ENCODE measurements at places on chromosomes 3 and 15. TPM values are rescaled to one million over a fixed set of nuclear protein-coding genes. Genes with fewer than 3 reads are reported as not detected.

DNA sequence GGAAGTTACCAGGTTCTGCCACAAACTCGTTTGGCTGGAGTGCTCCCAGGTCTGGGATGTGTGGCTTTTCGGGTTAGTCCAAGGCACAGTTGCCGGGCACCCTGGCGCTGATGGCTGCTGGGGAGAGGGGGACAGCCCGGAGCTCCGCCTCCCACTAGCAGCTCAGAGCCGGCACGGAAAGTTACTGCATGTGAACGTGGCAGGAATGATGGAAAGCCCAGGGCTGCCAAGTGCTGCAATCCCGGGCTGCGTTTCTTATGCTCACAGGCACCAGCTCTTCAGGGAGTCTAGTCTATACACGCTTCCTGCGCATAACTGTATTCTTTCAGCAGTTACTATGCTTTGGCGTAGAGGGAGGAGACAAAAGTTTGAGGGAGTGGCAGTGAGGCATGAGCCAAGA is 141.8 kb upstream of the ICE2 start:
- H3K4me1 ChIP-seq = no peaks in the 10 kb centered on the region
- DNase-seq = no peak
- H3K36me3 ChIP-seq = no peaks in the 10 kb centered on the region

DNA sequence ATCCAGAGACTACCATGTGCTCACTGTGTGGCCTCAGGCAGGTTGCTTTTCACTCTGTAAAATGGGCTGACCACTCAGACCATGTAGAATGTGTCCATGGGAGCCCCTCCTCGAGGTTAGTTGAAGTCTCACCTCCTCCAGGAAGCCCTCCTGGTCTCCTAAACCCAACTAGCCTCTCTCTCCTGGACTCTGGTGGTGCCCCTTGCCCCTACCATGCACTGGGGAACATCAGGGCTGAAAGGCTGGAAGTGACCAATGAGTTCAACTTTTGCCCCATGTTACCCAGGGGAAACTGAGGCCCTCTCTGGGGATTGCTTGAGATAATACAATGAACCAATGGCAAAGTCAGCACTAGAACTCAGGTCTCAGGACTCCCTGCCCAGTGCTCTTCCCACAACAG is 69.2 kb upstream of the SLC6A6 start:
- DNase-seq = no peak
- H3K4me3 ChIP-seq = no peak overlapping the region
- no peaks in the 10 kb centered on the region for H3K36me3 ChIP-seq
- no peaks in the 10 kb centered on the region for H3K4me1 ChIP-seq
- no peaks in the 10 kb centered on the region for H3K27me3 ChIP-seq
- no peak overlapping the region for H3K27ac ChIP-seq

The GPR87 gene
- total RNA-seq = not detected

DNA sequence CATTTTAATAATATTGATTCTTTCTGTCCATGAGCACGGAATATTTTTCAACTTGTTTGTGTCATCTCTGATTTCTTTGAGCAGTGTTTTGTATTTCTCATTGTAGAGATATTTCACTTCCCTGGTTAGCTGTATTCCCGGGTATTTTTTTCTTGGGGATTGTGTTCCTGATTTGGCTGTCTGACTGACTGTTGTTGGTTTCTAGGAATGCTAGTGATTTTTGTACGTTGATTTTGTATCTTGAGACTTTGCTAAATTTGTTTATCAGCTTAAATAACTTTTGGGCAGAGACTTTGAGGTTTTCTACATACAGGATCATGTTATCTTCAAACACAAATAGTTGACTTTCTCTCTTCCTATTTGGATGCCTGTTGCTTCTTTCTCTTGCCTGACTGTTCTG is 418.8 kb upstream of the ALCAM start:
- no peaks in the 10 kb centered on the region for H3K4me1 ChIP-seq
- H3K36me3 ChIP-seq = no peaks in the 10 kb centered on the region
- no peak overlapping the region for H3K27ac ChIP-seq
- H3K4me3 ChIP-seq = no peak overlapping the region
- no peaks in the 10 kb centered on the region for H3K27me3 ChIP-seq

DNA sequence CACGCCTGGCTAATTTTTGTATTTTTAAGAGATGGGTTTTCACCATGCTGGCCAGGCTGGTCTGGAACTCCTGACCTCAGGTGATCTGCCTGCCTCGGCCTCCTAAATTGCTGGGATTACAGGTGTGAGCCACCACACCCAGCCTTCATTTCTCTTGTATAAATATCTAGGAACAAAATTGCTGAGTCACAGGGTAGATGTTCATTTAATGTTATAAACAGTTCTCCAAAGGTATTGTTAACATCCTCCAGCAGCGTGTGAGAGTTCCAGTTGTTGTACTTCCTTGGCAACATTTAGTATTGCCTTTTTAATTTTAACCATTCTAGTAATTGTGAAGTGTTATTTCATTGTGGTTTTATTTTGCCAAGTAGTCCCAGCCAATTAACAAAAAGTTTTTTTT is 23.6 kb upstream of the MTMR14 start:
- H3K4me3 ChIP-seq = no peak overlapping the region
- no peaks in the 10 kb centered on the region for H3K27me3 ChIP-seq
- H3K36me3 ChIP-seq = no peaks in the 10 kb centered on the region
- no peaks in the 10 kb centered on the region for H3K4me1 ChIP-seq

The LRTM1 gene
- not detected for total RNA-seq

The CCR9 gene
- not detected for total RNA-seq

The TTLL3 gene
- 66.0 TPM for total RNA-seq

The APEH gene
- 99.1 TPM for total RNA-seq

The CRELD1 gene
- total RNA-seq = 25.3 TPM

The CNTN6 gene
- not detected for total RNA-seq

DNA sequence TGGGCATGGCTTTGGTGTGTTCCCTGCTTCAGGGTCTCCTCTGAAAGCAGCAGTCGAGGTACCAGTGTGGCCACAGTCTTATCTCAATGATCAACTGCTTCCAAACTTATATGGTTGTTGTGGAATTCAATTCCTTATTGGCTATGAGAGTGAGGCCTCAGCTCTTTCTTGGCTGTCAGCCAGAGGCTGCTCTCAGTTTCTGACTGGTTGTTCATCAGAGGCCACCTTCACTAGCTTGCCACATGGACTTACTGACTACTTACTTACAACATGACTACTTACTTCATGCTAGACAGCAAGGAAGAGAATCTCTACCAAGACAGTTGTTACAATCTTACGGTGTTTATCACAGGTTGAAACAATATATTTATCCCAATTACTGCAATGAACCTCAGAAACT is 789.2 kb downstream of the DIPK2A start:
- H3K27me3 ChIP-seq = no peaks in the 10 kb centered on the region
- no peaks in the 10 kb centered on the region for H3K4me1 ChIP-seq
- H3K27ac ChIP-seq = no peak overlapping the region
- H3K36me3 ChIP-seq = no peaks in the 10 kb centered on the region
- no peak for DNase-seq

DNA sequence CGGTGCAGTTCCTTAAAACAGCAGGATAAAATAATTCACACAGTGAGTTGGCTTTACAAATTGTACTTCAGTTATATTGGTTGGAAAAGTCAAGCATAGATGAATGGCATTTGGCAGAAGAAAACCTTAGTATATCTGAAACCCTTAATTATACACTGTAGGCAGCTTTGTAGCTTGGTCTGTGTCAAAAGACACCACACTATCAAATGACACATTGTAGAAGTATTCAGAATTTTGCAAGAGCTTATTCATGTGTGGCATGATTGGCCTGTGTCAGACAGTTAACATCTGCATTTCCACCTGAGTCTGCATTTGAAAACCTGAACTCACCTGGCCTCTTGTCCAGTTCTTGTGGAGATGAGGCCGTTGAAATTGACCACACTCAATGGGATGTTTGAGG is 13.8 kb downstream of the TMEM266 start:
- DNase-seq = no peak
- no peaks in the 10 kb centered on the region for H3K27me3 ChIP-seq
- no peak overlapping the region for H3K27ac ChIP-seq
- H3K4me1 ChIP-seq = no peaks in the 10 kb centered on the region
